ENCODE measurements at places on chromosomes 16 and 17.

DNA sequence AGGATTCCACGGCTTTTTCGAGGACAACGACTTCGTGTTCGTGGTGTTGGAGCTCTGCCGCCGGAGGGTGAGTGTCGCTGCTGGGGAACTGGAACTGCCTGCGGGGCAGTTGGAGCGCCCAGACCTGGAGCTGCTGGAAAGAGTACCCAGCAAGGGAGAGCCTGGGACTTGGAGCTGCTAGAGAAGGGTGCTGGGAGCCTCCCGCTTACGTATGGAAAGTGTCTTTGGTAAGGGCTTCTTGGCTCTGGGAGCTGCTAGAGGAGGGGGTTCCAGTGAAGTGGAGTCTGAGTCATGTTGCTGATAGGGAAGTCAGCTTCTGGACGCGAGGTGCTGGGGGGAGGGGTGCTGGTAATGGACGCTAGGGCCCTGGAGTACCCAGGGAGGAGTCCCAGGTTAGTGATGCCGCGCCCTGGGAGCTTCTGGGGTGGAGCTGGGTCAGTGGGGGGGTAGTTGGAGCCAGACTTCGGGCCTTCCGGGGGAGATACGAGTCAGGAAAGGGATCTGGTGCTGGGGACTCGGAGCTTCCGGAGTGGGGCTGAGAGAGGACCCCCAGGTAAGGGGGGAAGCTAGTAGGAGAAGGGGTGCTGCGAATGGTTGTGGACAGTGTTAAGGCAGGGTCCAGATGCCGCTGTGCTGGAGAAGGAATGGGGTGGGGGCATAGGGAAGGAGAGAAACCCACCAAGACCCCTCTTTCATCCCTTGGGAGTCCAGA is 741 bp downstream of the PLK1 start:
- no peak for DNase-seq

- DNase-seq = no peak
Observed at GRCh38 chr17:83036193-83036592, 43.2 kb upstream of the METRNL start.

DNA sequence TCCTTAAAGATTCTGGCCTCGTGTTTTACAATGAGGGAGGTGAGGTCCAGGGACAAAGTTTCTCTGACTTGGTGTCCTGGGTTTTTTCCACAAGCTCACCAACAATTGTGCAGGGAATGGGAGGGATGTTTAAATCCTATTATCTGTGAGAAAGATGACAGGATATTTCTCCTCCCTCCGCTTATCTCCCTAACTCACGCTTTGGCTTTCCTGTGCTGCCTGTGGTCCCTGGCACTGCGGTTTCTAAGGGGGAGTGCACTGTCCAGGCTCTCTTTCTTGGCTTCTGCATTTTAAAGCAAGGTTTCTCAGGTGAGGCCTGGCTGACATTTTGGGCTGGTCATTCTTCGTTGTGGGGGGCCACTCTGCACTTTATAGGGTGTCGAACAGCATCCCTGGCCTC is 16.4 kb downstream of the GGA3 start:
- no peak for DNase-seq

DNA sequence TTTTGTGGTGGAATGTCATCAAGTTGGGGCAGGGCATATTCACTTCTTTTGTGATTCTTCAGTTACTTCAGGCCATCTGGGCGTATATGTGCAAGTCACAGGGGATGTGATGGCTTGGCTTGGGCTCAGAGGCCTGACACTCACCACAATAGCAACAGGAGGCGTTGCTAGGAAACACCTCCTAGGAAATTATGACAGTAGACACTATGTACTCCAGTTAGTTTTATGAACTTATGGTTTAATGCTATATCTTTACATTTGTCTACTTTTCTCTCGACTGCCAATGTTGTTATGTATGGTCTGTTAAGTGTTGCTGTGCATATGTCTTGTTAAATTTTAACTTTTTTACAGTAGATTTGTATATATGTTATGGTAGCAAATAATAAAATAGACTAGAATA is 788.7 kb upstream of the GOT2 start:
- no peak for DNase-seq

DNA sequence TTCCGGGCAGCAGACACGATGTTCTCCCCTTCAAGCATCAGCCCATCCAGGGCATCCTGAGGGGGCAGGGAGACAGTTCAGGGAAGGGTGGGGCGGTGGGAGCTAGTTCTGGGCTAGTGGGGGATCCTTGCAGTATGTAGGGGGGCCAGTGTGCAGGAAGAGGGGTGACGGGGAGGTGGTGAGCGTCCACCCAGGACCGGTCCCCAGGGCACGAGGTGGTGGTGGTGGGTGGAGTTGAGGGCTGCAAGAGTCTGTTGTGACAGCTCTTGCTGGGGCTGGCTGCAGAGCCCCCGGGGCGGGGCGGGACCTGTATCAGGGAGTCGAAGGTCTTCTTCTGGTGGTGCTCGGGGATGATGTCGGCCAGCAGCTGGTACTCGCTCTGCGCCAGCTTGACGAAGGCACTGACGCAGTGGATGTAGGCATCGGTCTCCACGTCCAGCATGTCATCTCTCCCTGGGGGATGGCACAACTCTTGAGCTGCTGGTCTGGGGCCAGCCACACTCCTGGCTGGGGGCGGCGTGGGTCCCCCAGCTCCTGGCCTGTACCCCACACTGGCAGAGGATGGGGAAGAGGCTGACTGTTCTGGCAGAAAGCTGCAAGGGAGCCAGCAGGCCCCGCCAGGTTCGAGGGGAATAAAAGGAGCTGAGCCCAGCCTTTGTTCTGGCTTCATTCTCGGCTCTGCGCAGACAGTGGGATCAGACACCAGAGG is 10.0 kb downstream of the ZACN start:
- DNase-seq = no peak

- DNase-seq = no peak
Observed at GRCh38 chr17:63189930-63190329, 223.9 kb downstream of the TANC2 start.

GRCh38 chr16:35533683-35534082 is 2074.3 kb downstream of the TP53TG3F start:
- DNase-seq = no peak

DNA sequence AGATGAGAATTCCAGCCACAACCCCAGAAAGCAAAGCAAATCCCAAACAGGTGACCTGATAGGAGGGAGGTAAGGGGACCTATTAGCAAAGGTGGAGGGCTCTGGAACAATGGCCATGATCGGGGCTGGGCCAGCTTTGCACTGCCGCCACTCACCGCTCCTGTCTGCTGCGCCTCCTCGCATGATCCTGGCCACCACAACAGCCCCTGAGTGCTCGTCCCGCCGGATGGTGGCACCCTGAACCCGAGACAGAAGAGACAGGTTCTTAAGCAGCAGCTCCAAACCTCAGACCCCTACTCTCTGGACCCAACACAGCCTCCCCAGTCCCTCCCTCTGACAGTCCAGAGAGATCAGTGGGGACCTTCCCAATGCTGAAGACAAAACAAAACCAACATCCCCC is 5.3 kb downstream of the MPP3 start:
- no peak for DNase-seq

- no peak for DNase-seq
Observed at GRCh38 chr16:76277460-76278030, 344 bp downstream of the CNTNAP4 start.

- no peak for DNase-seq
Observed at GRCh38 chr16:74580833-74581232, 26.1 kb downstream of the GLG1 start.

Measured in stimulated activated CD4-positive, alpha-beta T cell treated with anti-CD3 and anti-CD28 coated beads, Interleukin-1b, Interleukin-23, amount 100 ng/mL, for 4 hours (primary cell).